ENCODE measurements at places on chromosomes 16 and 17.
A peak's percentile ranks its signal among the peaks of the same experiment; 100 is the strongest.

DNA sequence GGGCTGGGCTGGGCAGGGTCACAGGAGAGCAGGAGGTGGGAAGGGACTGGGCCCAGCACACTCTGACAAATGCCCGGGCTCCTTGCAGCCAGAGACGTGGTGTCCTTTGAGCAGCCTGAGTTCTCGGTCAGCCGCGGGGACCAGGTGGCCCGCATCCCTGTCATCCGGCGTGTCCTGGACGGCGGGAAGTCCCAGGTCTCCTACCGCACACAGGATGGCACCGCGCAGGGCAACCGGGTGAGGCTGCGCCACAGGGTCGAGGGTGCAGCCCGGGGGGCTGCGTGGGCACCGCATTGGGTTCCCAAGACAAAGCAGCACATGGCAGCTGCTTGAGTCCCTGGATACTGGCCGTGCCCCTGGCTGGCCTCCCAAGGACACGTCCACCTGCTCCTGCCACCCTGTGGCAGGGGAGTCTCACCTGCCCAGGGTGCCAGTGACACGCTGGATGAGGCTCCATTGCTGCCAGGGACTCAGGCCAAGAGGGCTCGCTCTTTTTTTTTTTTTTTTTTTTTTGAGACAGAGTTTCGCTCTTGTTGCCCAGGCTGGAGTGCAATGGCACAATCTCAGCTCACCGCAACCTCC is 21.3 kb downstream of the GALK1 start:
- DNase-seq = no peak

- no peak for DNase-seq
Observed at GRCh38 chr16:69311533-69312387, 610 bp downstream of the VPS4A start.

- DNase-seq = peak; percentile 72
Observed at GRCh38 chr16:70694088-70694867, 8.4 kb upstream of the MTSS2 start.

DNA sequence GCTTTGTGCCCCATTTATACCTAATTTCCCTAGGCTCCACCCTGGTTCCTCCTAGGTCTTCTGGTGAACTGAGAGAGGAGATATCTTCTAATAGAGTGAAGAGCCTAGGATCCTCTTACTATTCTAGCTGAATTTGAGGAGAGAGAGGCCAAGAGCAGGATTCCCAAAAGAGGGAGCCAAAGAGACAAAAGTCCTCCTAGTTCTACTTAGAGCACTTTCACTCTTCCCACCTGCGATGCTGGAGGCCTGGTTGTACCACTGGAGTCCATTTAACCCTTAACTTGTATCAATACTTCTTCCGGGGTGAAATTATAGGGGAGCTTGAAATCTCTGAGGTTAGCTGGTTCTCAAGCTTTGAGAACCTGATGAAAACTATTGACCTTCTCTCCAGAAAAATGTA is 3.4 kb upstream of the SSH2 start:
- DNase-seq = peak; percentile 63

GRCh38 chr17:77898521-77899434 is 59.7 kb upstream of the TNRC6C start:
- DNase-seq = no peak

- no peak for DNase-seq
Observed at GRCh38 chr16:19687279-19687678, 30.7 kb downstream of the KNOP1 start.

DNA sequence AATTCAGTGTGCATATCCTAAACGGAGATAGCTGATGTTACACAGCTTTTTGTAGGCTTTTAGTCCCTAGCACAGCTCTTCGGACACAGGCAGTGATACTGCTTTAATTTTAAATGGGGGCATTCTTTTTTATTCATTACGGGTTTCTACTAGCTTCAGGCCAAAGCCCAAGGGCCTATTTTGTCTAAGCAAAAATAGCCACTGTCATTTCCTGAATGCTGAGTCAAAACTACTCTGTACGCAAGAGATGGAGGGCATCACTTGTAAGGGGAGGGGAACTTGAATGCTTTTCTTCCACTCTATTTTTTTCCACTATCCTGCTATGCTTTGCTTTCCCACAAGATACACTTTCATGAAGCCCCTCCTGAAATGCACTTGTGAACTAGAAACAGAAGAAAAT is 360.7 kb downstream of the PMP22 start:
- DNase-seq = no peak

DNA sequence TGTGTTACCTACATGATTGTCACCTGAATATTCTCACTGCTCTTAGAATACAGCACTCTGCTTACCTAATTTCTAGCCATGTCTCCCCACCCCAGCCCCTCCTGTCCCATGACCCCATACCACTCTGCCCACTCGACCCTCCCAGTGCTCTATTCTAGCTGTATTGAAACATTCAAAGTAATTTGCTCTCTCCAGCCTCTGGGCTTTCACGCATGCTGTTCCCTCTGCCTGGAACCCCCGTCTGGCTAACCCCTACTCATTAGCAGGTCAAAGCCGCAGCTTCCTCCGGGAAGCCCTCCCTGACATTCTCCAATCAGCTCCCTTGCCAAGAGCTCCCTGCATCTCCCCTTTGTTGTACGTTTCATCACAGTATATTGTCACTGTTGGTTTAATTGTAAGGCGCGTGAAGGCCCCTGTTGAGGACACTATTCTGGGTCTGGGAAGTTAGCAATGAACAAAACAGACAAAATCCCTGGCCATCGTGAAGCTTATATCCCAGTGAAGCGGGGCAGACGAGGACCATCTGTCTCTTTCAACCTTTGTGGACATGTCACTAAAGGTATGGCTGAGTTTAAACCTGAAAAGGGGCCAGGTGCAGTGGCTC is 72.3 kb upstream of the LHX1 start:
- no peak for DNase-seq

DNA sequence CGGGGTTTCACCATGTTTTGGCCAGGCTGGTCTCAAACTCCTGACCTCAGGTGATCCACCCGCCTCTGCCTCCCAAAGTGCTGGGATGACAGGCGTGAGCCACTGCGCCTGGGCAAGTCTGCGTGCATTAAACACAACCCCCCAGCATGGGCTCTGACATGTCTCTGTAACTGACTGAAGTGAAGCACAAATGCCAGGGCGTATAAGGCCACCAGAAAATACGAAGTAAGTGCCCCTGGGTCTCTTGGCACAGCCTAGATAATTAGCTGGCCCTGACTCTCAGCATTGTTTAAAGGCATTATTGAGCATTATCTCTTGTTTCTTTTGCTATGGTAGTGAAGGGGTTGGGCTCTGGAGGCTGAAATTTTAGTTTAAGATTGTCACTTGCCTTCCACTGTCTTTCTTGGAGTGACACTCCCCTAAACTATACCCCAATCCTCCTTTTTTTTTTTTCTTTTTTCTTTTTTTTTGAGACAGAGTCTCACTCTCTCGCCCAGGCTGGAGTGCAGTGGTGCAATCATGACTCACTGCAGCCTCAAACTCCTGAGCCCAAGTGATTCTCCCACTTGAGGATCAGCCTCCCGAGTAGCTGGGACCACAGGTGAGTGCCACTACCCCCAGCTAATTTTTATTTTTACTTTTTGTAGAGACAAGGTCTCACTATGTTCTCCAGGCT is 8.2 kb upstream of the SEC14L1 start:
- DNase-seq = no peak

GRCh38 chr16:53891409-53892139 is 187.6 kb downstream of the FTO start:
- DNase-seq = no peak

- no peak for DNase-seq
Observed at GRCh38 chr17:64978138-64978537, 58.9 kb upstream of the LRRC37A3 start.

DNA sequence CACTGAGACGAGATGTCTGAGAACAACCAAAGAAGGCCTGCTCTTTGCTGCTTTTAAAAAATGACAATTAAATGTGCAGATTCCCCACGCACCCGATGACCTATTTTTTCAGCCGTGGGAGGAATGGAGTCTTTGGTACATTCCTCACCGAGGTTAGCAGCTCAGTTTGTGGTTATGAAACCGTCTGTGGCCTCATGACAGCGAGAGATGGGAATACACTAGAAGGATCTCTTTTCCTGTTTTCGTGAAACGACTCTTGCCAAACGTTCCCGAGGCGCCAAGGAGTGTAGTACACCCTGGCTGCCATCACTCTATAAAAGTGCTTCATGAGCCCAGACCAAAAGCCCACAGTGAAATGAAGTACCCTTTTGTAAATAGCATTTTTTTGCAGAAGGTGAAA is 87.8 kb downstream of the CRISPLD2 start:
- DNase-seq = no peak

- DNase-seq = no peak
Observed at GRCh38 chr16:774086-775001, 13.8 kb downstream of the MSLN start.

- peak; percentile 5 for DNase-seq
Observed at GRCh38 chr16:89004209-89004831, 27.3 kb upstream of the CBFA2T3 start.

DNA sequence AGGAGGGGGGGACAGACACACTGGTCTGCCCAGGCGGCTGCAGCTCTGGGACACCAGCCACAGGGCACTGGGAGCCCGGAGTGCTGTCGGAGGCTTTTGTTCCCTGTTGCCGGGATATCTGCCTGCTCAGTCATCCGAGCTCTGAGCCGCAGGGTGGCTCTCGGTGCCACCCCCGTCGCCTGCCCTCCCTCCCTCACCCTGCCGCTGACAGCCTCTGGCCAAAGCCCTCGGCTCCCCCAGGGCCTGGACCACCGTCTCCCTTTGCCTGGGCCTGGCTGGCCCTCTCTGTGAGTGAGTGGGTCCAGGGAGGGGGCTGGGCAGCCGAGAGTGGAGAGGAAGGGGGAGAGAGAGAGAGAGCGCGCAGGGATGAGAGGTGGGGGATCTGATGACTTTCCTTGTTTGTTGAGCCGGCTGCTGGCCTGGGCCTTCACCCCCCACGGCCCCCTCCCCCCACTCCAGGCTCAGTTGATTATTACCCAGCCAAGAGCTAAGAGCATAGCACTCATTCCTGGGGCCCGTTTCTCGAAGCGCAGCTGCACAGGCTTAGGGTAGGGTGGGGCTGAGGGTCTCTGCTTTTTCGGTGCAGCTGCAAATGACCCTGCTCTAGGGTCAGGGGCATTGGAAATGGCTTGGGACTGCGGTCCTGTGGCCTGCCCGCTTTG is 2.7 kb downstream of the FOXJ1 start:
- no peak for DNase-seq

DNA sequence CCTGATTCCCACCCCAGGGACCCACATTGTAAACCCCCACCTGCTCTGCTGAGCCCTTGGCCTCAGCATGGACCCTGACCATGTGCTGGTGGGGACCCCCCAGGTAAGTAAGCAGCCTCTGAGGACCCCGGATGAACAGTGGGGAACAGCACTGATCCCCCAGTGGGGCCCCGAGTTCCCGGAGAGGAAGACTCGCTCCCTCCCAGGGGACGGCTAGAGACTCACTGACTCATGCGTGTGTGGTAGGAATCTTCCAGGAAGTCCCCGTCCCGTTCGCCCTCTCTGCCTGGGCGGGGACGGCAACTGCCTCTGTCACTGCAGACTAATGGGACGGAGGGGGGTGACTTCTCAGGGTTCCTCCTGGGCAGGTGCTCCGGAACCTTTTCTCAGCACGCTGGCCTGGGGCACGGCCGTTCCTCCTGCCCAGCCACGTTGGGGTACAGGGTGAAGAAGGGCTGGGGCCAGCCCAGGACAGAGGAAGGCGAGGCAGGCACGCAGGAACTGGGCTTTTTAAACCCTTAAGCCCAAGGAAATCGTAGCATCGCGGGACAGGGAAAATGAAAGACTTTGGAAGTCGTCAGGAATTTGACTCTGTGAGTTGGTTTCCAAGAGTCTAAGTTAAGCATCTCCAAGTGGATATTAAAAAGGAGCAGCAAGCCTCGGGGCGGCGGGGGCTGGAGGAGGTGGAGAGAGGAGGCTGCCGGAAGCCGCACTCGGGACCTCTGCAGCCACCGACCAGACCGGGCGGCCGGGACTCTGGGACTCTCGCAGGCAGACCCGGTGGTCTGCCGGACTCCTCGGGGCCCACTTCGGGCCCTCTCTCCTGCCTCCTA is 178.7 kb downstream of the SEC14L1 start:
- DNase-seq = peak; percentile 78

DNA sequence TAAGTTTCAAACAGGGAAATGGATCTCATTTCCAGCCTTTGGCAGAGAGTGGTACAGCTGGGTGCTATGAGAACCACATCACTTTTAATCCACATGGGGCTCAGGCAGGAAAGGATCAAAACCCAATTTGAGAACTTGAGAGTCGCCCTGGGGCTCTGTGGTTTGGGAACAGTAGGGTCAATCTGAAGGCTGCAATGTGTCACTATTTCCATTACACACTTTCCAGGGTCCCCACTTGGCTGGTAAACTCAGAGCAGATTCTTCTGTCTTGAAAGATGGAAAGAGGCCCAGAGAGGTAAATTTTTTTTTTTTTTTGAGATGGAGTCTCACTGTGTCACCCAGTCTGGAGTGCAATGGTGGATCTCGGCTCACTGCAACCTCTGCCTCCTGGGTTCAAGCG is 6.7 kb upstream of the HIGD1B start:
- DNase-seq = no peak

DNA sequence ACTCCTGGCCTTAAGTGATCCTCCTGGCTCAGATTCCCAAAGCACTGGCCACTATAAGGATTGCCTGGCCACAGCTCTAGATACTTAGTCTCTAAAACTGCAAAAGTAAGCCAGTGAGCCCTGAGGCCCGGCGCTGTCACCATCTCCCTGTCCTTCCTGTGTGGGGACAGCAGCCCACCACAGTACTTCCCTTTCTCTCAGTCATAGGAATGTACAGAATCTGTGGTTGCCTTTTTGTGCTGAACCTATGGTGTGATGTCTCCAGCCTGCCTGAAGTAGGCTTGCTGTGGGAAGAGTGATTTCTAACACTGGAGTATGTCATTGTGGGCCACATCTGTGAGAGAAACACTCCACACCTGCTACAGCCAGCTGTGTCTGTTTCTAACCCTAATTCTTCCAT is 24.7 kb downstream of the NTAN1 start:
- DNase-seq = no peak

- peak; percentile 56 for DNase-seq
Observed at GRCh38 chr17:69828087-69828486, 246.9 kb upstream of the KCNJ16 start.

- DNase-seq = peak; percentile 57
Observed at GRCh38 chr16:546909-547770, 13.1 kb upstream of the PRR35 start.

DNA sequence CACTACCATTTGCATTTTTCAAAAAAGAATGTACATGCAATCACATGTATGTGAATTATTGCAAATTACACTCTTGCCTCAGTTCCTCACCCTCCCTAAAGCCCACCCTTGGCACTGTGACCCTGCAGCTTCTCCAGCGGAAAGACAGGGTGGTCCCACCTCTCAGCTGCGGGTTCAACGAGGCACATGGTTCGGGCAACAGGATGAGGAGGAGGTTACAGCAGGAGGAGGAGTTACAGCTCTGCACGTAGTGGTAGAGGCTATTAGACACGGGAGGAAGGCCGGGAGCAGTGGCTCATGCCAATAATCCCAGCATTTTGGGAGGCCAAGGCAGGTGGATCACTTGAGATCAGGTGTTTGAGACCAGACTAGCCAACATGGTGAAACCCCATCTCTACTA is 5.2 kb downstream of the C16orf95 start:
- no peak for DNase-seq

- DNase-seq = no peak
Observed at GRCh38 chr17:71251951-71252350, 868.9 kb upstream of the SOX9 start.

Measured in fibroblast of the aortic adventitia (primary cell).